Mesenteric fat pad (tissue), 1 donor: ENCODE measurements at places on chromosomes 3 and 15. TPM values are rescaled to one million over a fixed set of nuclear protein-coding genes. Genes with fewer than 3 reads are reported as not detected.
A peak's percentile ranks its signal among the peaks of the same experiment; 100 is the strongest.

DNA sequence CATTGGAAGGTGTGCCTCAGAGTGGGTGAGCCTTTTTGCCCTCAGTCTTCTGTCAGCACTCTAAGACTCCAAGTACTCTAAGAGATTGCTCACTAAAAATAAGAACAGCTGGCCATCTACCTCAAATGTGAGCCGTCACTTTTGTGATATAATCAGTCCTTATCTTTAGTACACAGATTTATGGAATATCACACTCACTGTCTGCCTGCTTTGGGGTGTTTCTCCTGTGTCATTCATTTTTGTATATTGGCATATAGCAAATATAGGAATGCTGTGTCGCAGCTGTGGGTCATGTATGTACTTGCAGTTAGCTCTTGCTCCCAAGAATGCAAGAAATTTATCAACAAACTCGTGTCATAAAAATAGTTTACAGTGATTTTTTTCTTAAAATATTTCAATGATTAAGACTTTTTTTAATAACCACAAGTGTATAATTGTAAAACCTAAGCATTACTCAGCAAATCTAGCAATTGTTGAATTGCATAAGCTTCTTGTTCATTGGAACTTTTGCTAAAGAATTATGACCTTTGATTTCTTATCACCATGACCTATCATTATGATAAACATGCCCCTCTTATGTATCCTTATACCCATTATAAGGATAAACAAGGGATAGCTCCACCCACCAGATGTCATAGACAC, 18.8 kb downstream of the SETD5 start:
- no peak for DNase-seq

Gene SPATA12
- total RNA-seq, result not detected

Gene CHST2
- 13.4 TPM for total RNA-seq

Gene GDPGP1
- total RNA-seq, result 8.1 TPM

DNA sequence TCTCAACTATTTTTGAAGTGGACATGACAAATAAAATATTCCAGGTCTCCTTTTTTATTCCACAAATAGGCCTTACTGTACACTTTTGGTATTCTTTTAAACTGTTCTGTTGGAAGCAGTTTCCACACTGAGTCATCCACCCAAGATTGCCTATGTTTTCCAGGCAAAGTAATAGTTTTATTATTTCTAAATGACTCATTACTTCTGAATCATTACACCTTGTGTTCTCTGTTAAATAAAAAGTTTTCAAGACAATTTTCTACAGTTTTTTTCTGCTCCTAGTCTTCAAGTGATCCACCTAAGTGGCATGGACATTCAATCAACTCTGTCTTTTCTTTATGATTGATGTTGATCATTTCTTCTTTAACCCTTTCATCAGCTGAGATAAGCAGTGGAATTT, 26.5 kb downstream of the PPP2R3A start:
- no peak for DNase-seq

- DNase-seq, result no peak
These were observed 555.5 kb upstream of the CFAP20DC start for GRCh38 chr3:59605318-59605717.

Gene FBXW12
- not detected for total RNA-seq

DNA sequence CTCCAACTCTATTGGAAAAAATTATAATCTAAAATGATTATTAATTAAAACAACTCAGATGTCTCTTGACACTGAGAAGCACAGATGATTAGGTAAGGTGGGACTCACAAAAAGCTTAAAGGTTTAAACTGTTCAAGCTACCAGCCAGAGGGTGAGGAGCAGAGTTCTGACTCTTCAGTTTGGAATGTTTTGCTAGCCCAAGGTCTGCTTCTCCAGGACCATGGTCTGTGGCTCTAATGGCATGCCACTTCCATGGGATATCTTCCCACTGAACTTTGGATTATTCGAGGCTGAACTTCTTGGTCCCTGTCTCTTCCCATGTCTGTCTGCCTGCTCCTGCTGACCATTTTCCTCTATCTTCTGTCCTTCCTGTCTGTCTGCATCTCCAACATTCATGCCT, 49.2 kb downstream of the CACNA2D3 start:
- DNase-seq, result no peak

GRCh38 chr15:51281368-51281967, 56.9 kb downstream of the CYP19A1 start:
- no peak for DNase-seq

GRCh38 chr3:23592961-23593931, 212.5 kb upstream of the UBE2E1 start:
- DNase-seq, result no peak

GRCh38 chr3:65896321-65896720, 142.4 kb downstream of the MAGI1 start:
- no peak for DNase-seq

- no peak for DNase-seq
These were observed 65.6 kb downstream of the SYNPR start for GRCh38 chr3:63343674-63344073.

DNA sequence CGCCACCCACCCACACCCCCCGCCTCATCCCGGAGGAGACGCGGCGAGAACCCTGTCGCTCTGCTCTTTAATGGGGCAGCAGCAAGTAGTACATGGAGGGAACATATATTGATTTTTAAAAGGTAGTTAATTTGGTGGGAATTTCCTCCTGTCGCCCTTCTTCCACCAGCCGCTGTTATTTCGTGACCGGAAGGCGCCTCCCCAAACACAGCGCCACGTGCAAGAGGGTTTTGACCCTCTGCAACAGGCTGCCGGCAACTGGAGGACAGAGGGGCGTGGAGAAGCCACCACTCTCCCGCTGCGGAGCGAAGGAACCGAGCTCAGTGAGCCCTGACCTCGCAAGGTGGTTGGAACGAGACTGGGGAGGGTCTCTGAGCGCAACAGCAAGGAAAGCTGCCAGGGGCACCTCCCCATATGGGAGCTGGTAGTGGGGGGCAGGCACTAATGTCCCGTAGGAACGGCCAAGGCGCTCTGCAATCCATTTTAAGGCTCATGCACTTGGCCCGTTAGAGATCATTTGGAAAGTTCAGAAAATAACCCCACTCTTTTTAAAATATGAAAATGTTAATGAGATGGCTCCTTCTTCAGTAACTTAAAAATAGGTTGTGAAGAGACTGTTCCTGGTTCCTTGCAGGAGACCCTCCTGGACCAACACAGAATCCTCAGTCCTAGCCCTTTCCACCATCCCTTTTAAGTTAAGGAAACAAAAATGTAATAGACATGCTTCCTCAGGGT, 4.3 kb downstream of the ONECUT1 start:
- DNase-seq, result no peak

- DNase-seq, result no peak
These were observed 318.8 kb upstream of the KCNMB2 start for GRCh38 chr3:178217479-178217878.

GRCh38 chr15:71800190-71800589, 10.2 kb upstream of the NR2E3 start:
- DNase-seq, result no peak

GRCh38 chr15:101466188-101466587, 23.3 kb downstream of the PCSK6 start:
- peak; percentile 8 for DNase-seq

Gene PPIP5K1
- total RNA-seq, result 63.5 TPM

DNA sequence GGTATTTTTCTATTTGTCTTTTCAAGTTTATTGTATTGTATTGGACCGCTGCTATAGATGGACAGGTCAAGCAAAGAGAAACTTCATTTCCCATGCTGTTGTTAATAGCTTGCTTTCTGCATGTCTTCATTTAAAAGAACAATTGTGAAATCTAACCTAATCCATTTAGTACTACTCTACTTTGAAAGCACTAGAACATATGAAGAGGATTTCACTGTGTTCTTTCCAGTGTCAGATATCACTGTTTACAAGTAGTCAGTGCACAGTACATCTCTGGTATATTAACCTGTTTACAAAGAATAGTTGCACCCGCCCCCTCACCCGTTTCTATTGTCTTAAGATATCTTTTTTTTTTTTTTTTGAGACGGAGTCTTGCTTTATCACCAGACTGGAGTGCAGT, 21.8 kb upstream of the EDEM1 start:
- no peak for DNase-seq

DNA sequence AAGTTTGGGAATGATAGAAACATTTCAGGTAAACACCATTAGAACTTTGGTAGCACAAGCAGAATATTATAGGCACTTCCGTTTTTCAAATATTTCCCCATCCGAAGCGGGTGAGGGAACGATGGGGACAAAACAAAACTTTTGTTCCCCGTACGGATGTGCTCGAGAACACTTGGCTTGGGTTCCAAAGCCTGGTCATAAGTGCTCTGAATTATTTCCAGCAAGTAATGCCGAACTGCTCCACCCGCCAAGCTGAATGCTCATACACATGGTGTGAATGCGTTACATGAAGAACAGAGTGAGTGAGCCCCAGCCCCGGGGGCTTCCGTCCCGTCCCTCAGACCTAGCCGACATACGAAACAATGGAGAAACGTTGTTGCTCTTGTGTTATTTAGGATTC, 438.2 kb upstream of the ARRDC4 start:
- no peak for DNase-seq

Gene DTX3L
- 41.6 TPM for total RNA-seq

GRCh38 chr15:82798531-82799166, 7.2 kb downstream of the FSD2 start:
- no peak for DNase-seq

Gene TMC3
- total RNA-seq, result not detected

- no peak for DNase-seq
These were observed 66.1 kb downstream of the CD200 start for GRCh38 chr3:112399064-112399463.

Gene IGSF10
- 4.5 TPM for total RNA-seq

DNA sequence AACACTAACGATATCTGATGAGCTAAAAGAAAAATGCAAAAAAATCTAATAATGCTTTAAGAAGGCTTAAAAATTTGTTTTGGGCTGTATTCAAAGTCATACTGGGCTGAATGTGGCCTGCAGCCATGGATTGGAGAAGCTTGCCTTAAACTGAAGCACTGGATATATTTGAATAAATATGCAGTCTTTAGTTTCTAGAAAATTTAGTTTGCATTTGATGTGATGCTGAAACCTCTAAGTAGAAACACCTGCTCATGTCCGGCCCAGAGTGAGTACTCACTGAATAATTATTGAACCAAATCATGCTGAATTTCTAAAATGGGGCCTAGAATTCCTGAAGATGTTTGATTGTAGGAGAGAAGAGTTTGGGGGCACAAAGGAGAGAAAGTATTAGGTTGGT, 43.9 kb downstream of the ABHD5 start:
- DNase-seq, result no peak

Gene RTP1
- not detected for total RNA-seq

DNA sequence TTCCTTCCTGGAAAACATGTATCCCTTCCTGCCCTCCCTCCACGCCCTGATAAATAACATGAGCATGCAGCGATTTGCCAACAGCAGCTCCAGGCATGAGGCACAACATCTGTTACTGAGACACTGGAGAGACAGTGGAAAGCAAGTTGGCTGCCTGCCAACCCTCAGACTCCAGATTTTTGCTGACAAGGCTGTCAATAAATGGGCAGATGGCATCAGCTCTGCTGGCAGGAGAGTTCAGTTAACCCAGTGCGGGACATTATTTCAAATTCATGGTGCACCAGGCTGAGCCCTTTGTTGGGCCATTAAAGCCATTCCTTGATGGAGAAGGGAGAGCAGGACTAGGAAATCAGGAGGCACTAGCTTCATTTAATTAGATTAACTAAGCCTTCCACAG, 293.3 kb downstream of the MEX3B start:
- no peak for DNase-seq

GRCh38 chr3:40976241-40976640, 223.1 kb upstream of the CTNNB1 start:
- DNase-seq, result no peak

- DNase-seq, result no peak
These were observed 405.5 kb downstream of the ZNF385D start for GRCh38 chr3:21345382-21345976.

Gene SEMA3B
- 22.1 TPM for total RNA-seq

- DNase-seq, result no peak
These were observed 290.6 kb downstream of the ROBO1 start for GRCh38 chr3:79477242-79477641.

Gene SPTSSB
- total RNA-seq, result not detected
